ENCODE measurements at places on chromosomes 3 and 15. TPM values are rescaled to one million over a fixed set of nuclear protein-coding genes. Genes with fewer than 3 reads are reported as not detected.
A peak's percentile ranks its signal among the peaks of the same experiment; 100 is the strongest.

Gene DPPA4
- total RNA-seq = not detected

Gene INKA1
- 5.2 TPM for total RNA-seq

Gene ATP13A5
- total RNA-seq = not detected

Gene JMJD7
- 6.7 TPM for total RNA-seq

Gene PRICKLE2
- 0.25 TPM for total RNA-seq

Gene MELTF
- total RNA-seq = 19.7 TPM

Gene EEF1AKMT4
- 23.3 TPM for total RNA-seq

- DNase-seq = no peak
Observed at GRCh38 chr15:60389261-60390077, 8.3 kb downstream of the ANXA2 start.

DNA sequence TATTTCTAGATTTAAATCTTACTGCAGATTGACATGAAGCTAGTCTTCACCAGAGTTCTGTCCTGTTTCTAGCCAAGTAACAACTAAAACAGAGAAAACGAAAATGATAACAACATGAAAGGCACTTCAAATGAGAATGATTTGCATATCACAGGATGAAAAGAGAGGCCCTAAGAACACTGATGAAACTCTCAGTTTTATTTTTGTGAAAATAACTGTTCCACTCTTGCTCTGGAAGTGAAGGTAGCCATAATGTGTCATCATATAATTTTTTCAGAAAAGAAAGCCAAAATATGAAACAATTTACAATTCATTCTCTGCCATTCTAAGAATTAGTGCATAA is 274.4 kb downstream of the ADAMTSL3 start:
- no peak for DNase-seq

DNA sequence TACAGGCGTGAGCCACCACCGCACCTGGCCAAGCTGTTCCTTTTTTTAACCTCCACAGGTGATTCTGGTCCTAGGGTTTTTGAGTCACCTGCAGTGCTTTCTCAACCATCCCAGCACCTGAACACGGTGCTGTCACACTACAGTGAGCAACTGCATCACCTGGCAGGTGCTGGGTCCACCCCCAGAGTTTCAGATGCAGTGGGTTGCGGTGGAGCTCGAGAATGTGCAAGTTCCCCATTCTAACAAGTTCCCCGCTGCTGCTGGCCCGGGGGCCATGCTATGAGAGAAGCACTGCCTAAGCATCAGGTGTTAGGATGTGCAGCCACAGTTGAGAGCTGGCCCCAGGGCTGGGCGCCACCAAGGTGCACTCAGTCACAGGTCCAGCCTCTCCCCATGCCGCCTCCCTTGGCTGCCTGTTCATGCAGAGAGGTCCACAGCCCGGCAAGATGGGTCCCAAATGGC is 18.0 kb downstream of the ISG20 start:
- no peak for DNase-seq

DNA sequence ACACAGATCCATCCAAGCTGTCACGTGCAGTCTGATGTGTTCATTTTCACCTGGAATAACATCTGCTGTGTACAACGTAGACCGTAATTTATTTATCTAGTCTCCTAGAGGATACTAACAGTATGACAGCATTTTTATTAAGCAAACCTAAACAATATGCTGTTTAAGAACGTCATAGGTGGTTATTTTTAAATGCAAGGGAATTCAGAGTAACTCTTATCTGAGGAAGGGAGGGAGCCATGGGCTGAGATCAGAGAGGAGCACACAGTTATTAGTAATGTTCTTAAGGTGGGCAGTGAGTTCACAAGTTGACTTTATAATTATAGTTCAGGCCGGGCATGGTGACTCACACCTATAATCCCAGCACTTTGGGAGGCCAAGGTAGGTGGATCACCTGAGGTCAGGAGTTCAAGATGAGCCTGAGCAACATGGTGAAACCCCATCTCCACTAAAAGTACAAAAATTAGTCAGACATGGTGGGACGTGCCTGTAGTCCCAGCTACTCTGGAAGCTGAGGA is 193.6 kb downstream of the UACA start:
- no peak for DNase-seq

DNA sequence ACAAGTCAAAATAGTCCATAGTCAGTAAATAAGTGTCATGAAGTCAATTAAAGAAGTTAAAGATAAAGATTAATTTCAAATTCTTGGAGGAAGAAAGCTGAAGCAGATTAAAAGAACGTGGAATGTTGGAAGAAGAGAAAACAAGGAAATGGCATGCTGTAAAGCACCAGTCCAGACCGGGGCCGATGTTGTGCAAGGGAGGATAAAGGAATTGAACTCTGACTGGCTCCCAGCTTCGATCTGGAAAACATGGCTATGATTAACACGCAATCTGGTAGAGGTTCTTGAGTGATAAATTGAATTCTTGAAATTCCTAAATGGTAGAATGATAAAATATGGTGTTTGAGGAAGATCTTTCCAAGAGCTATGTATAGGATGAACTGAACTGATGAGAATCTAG is 194.4 kb downstream of the MEIS2 start:
- DNase-seq = no peak

DNA sequence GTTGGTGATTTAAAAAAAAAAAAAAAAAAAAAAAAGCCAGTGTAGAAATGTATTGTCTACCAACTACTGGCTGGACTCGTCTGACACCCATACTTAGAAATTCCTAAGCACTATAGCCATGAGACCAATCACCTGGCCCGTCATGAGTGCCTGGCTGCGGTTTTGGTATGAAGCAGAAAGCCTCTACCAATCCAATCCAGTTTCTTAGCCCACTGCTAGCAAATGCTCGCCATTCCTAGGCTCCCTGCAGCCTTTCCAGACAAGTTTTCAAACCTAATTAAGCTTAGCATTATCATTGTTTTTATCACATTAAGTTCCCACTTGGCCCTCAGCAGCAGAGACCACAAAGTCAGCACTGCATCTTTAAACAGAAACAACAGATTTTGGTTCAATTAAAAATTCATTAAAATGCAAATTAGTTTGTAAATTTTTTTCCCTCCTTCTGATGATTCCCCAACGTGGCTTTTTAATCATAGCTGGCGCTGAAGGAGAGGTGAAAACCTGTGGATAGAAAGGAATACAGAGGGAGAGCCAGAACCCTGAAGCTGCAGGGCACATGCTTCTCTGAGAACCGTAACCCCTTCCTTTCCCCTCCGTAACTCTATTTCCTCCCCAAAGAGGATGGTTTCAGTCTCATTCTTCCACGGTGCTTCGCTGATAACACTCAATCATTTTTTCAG is 32.2 kb upstream of the ST8SIA2 start:
- no peak for DNase-seq

GRCh38 chr3:53478166-53478830 is 16.1 kb upstream of the CACNA1D start:
- DNase-seq = no peak

GRCh38 chr15:80816936-80817335 is 37.8 kb downstream of the CEMIP start:
- no peak for DNase-seq

GRCh38 chr3:30625541-30626438 is 19.4 kb downstream of the TGFBR2 start:
- no peak for DNase-seq

DNA sequence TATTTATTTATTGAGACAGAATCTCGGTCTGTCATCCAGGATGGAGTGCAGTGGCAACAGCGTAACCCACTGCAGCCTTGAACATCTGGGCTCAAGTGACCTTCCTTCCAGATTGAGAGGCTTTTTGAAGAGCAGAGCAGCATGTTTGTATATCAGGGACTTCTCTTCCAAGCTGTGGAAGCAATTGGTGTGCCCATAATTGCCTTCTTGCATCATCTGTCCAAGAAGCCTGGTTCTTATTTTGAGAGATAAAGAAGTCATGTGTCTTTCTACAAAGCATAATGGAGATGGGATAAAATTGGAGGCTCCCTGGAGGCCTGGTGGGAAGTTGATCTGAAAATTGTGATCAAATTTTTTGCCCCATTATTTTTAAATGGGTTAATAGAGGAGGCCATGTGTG is 183.8 kb upstream of the MCTP2 start:
- DNase-seq = no peak

GRCh38 chr3:87333393-87333892 is 57.1 kb upstream of the POU1F1 start:
- DNase-seq = no peak

- DNase-seq = no peak
Observed at GRCh38 chr3:193803288-193803687, 210.3 kb downstream of the OPA1 start.

DNA sequence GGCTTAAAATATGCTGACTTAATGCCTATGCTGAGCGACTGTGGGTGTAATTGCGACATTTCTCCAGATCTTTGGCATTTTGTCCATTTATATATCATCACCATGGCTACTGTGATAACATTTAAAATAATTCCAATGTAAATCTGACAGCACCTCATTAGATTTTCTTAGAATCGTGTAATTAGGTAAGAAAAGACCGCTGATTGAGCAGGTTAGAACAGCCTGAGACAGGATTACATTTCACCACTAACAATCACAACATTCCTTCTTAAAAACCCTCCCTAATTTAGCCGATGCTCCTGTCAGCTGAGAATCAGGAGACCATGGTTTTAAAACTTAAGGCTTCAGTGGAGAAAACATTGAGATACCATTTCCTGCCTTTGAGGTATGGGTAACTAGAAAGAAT is 455.3 kb upstream of the PDZRN3 start:
- DNase-seq = no peak

DNA sequence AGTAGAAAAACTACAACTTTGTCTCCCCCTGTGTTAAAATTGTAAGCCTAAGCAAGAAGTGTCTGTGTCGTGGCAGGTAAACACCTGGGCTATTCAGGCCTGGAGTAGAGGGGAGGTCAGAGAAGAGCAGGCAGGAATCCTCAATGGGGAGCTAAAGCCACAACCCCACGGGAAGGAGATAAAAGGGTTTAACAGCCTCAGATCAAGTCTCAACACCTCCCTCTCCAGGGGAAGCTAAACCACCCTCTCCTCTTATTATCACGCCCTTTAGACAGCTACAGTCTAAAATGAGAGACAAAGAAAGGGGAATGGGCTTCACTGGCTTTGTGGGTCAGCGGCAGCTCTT is 11.6 kb downstream of the ETV5 start:
- DNase-seq = no peak

DNA sequence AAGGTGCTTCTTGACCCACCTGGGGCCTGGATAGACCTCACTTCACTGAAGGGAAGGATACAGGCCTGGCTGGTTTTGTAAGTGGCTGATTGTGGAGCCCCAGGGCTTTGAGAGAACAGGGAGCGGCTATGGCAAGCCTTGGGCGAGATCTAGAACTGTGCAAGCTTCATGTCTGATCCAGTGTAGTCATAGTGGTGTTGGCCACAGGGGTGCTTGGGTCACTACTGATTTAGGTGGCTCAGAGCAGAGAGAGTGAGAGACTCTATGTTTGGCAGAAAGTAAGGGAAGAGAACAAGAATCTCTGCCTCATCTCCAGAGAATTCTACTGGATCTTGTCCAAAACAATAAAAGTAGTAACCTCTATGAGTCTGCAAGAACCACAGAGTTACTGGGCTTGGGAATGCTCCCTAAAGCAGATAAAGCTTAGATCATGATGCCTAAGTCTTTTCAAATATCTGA is 394.2 kb upstream of the EPHA3 start:
- DNase-seq = no peak

DNA sequence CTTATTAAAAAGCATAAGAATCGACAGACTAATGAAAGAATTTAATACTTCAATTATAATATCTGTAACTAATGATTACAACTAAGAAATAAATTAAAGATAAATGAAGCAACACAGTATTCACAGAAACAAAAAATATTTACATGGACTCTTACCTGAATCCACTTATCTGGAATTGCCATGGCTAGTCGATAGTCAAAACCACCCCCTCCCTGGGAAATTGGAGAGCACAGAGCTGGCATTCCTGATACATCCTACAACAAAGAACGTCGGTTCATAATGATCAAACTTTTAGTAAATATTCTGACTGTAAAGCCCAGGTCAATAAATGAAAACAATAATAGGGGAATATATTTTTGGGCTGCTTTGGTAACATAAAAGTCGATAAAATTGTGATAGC is 175.5 kb downstream of the GBE1 start:
- no peak for DNase-seq

DNA sequence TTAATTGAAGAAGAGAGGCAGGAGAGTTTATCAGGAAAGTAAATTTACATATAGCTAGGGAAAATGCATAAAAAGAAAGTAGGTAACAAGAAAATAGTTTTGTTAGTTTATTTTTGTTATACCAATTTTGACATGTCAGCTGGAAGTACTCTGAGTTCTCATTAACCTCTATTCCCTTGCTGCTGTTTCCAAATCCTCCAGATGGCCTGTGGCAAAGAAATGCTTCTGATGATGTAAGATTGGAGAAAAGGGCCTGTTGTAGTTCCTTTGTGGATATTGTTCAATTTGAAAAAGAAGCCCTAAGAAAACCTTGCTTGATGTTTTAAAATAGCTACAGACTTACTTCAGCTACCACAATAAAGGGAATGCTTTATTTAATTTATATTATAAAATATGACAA is 192.9 kb upstream of the SLITRK3 start:
- DNase-seq = peak; percentile 62

DNA sequence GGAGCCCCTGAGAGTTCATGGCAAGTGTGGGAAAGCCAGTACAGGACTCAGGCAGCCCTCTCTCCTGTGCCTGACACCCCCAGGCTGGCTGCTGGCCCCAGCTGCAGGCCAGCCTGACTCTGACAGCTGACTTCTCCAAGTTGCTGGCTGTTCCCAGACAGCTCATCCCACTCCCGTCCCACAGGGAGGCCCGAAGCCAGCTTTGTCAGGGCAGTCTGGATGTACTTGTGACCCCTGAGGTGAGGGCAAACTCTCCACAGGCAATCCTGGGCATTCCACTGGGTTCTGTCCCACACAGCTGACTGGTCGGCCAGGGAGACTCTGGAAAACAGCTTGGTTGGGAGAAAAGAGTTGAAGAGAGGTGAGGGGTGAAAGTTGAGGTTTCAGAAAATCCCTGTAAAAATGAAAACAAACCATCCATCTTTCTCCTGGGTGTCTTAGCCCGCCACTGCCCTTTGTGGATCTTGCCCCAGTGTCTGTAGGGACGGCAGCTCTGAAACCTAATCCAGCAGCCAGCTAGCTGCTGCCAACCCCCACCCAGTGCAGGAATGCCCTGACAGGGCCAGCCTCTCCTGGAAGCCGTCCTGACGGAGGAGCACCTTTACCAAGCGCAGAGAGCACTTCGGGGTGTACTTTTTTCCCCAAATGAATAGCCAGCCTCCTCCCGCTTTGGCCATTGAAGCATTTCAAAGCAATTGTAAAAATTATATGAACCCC is 87.9 kb downstream of the DNAJB8 start:
- DNase-seq = no peak

GRCh38 chr3:50147447-50147846 is 7.7 kb upstream of the SEMA3F start:
- DNase-seq = no peak

All from G401 (cell line).